Stimulated activated CD8-positive, alpha-beta memory T cell treated with anti-CD3 and anti-CD28 coated beads, Interleukin-2, amount 100 ng/mL, for 48 hours (primary cell): ENCODE measurements at places on chromosomes 5 and 9.

- DNase-seq, result no peak
Observed at GRCh38 chr5:84874196-84874595, 489.5 kb upstream of the EDIL3 start.

GRCh38 chr5:116892993-116893392 lies 318.4 kb upstream of the SEMA6A start:
- DNase-seq, result no peak

GRCh38 chr9:137784641-137785513 lies 92.7 kb upstream of the CACNA1B start:
- DNase-seq, result no peak

- DNase-seq, result no peak
Observed at GRCh38 chr5:131747180-131748105, 49.4 kb downstream of the FNIP1 start.

GRCh38 chr5:98205691-98206461 lies 567.6 kb upstream of the RGMB start:
- no peak for DNase-seq

DNA sequence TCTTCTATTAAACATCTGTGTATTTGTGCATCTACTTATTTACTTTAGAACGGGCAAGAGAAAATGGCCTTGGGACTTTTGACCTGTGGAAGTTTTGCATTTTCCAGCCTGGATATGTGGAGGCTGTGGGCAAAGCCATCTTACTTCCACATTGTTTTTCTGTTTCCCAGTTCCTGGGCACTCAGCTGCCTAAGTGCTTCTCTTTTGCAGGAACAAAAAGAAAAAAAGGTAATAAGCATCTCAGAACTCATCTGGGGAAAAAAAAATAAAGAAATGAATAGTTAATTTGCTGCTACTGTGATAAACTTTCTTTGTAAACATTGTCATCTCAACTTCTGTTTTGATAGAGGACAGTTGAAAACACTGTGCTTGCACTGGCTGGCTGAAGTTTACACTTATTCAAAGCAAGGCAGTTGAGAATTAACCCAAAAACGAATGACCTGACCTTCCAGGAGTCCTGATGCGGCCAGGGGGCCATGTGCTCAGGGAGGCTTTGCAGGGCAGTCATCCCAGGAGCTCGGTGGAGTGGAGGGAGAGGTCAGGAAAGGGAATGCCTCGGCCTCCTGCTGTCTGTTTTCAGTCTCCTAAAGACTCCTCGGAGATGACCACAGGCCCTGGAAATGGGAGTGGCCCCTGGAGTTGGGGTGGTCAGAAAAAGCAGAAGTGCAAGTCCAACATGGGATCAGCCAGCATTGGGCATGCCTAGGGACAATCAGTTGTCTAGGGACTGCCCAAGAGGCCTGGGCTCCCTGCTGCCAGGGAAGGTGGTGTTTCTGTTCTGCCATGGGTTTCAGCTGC lies 75.5 kb downstream of the RAI14 start:
- no peak for DNase-seq

- DNase-seq, result no peak
Observed at GRCh38 chr5:58842852-58843251, 260.0 kb downstream of the RAB3C start.
